ENCODE measurements at places on chromosomes 11 and 22. TPM values are rescaled to one million over a fixed set of nuclear protein-coding genes. Genes with fewer than 3 reads are reported as not detected.

The MS4A12 gene
- total RNA-seq = not detected

The ARHGAP42 gene
- total RNA-seq = 4.5 TPM

The MUC2 gene
- total RNA-seq = not detected

The TMEM179B gene
- total RNA-seq = 19.0 TPM

The SCGB2A2 gene
- total RNA-seq = not detected

The ENTHD1 gene
- total RNA-seq = not detected

The APOBEC3B gene
- total RNA-seq = 0.26 TPM

Data from bronchial epithelial cell (primary cell).